CD8-positive, alpha-beta memory T cell (primary cell): ENCODE measurements at places on chromosomes 7 and 10.

- no peak for DNase-seq
These were observed 116.7 kb downstream of the CYP26A1 start for GRCh38 chr10:93190372-93190771.

- no peak for DNase-seq
These were observed 373.3 kb upstream of the IGFBP3 start for GRCh38 chr7:46294381-46294780.

DNA sequence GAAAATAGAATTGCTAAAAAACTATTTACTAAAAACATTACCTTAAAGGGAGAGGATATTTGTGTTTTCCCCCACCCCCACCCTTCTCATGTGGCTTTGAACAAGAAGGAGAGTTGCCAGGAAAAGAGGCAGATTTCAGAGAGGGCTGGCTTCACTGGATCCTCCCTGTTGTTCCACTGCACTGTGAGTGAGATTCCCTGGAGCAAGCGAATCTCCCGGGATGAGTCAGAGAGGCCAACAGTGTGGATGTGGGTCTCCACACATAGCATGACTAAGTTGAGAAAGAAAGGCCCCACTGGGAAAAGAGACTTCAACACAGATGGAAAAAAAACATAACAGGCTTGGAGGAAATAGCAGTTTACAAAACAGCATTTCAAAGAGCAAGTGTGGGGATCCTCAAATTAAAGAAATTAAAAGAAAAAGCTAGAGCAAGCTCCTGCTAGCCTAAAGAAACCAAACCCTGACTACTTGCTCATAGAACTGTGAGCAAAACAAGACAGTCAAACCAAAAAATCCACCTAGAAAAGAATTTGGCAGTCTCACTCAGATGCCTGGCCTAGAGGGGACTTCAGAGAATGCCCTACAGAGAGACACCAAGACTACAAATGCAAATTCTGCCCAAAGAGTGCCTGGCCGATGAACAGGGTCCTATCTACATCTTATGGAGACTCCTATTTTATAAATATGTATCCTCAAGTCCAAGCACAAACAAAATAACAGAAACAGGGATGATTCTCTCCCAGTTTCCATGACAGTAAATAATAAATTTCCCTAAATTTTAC, 3.4 kb downstream of the CAV1 start:
- DNase-seq = no peak

GRCh38 chr7:28069807-28070206, 110.8 kb downstream of the JAZF1 start:
- no peak for DNase-seq

GRCh38 chr10:129525401-129525801, 58.4 kb downstream of the MGMT start:
- no peak for DNase-seq

DNA sequence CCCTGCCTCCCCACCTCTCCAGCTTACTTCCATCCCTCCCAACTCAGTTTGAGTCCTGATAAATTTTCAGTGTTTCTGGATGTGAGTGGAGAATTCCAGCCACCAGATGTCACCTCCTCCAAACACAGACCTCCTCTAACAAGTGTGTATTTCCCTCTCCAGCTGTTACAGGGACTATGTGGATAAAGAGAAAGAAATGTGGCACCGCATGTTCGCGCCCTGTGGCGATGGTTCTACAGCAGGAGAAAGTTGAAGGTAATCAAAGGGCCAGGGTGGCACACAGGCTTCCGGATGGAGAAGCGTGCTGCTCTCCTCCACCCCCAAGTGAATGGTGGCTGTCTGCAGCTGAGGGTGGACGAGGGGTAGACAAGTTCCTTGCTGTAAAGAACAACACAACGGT, 14.7 kb downstream of the FKBP6 start:
- DNase-seq = no peak

GRCh38 chr10:49726593-49726992, 35.5 kb downstream of the OGDHL start:
- no peak for DNase-seq

DNA sequence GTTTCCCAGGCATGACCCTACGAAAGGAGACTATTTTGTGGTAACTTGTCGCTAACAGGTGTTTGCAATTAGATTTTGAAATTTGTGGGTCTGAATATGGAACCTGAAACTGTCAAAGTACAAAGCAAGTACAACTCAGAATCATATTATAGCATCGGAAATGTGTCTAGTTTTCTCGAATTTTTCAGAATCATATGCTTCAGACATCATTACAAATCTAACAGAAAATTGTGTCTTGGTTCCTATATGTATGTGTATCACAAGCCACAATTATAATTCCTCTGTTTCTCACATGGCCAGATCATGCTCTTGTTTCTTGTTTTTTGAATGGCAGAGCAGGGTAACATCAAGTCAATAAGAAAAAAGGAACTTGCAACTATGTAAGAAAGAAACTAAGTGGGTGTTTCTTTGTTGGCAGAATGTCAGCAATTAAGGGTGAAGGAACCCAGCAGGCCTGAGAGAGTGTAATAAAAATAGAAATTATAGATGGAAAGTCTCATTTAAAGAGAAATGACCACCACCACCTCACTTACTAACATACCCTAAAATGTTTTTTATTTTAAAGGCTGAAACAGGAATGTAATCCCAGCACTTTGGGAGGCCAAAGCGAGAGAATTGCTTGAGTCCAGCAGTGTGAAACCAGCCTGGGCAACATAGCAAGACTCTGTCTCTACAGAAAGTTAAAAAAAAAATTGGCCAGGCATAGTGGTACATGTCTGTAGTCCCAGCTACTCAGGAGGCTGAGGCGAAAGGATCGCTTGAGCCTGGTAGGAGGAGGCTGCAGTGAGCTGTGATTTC, 51.3 kb downstream of the PRTFDC1 start:
- no peak for DNase-seq

GRCh38 chr10:69639291-69640195, 9.5 kb downstream of the FAM241B start:
- peak; percentile 58 for DNase-seq

GRCh38 chr7:135380351-135380750, 129.6 kb downstream of the CNOT4 start:
- DNase-seq = no peak

- no peak for DNase-seq
These were observed 121.0 kb upstream of the FAM171A1 start for GRCh38 chr10:15491856-15492642.

- DNase-seq = no peak
These were observed 17.5 kb downstream of the ATP6V1F start for GRCh38 chr7:128879939-128880746.

GRCh38 chr10:95637140-95637539, 19.4 kb downstream of the ALDH18A1 start:
- no peak for DNase-seq

DNA sequence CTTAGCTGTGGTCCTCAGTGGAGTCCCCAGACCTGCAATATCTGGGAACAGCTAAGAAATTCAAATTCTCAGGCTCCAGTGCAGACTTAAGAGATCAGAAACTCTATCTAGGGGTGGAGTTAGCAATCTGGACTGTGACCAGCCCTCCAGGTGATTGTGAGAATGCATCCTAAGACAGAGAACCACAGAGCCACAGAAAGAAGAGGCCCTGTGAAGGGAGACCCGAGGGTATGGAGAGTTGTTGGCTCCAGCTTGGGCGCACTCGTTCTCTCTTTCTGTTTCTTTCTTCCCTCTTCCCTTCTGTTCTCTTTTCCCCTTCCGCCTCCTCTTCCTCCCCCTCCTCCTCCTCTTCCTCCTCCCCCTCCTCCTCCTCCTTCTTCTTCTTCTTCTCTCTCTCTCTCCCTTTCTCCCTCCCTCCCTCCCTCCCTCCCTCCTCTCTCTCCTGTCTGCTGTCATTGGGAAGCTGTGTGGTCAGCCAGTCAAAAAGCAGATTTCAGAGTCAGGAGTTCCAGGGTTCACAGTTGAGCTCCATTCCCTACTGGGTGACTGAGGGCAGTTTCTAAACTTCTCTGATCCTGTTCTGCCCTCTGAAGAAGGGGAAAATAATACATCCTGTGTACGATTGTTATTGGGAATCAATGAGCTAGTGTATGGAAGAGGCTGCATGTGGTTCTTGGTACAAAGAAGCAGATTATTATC, 62.1 kb upstream of the STEAP1B start:
- no peak for DNase-seq

- DNase-seq = no peak
These were observed 76.9 kb downstream of the NRP1 start for GRCh38 chr10:33257439-33258080.

DNA sequence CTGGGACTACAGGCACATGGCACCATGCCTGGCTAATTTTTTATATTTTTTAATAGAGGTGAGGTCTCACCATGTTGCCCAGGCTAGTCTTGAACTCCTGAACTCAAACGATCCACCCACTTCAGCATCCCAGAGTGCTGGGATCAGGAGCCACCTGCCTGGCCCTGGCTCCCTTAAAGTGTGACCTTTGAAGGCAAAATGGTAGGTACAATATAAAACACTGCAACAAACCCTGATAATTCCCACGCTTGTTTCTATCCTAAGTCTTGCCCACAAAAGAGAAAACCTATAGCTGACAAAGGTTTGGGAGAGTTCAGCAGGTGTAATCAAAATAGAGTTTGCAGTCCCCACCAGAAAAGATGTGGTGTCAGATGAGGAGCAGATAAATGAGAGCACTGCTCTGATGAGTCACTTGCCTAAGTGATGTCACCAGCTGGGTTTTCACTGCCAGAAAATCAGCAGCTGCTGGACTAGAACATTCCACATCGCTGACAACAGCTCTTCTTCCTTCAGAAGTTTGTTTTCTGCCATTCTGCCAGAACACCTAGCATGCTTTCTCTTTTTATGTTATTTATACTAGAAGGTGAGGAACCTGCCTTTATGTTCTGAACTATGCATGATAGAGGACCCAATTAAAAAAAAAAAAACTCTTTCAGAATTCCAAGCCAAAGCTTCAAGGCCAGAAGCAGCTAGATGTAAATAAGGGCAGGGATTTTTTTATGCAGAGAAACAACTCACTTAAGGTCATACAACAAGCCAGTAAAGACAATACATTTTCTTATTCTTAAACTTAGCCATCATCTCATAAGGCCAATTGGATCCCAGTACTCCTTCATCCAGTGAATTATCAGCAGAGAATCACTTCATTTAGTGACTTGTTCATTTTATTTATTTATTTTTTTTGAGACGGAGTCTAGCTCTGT, 18.0 kb downstream of the PURB start:
- DNase-seq = no peak

DNA sequence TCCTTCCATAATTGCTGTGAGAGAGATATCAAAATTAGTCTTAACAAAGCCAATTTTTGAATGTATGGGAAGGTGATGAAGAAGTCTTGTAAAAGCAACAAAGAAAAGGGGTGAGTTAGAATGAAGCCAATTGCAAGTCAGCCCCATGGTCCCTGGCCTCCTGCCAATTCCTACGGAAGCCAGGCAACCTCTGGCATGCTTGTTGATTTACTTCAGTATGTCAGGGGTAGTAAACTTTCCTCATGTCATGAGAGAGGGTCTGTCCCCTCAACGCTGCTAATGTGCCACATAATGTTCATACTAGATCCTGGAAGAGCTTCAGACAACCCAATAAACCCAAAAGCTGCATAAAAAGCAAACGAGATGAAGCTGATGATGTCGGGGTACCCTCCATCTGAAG, 159.1 kb upstream of the YAE1 start:
- no peak for DNase-seq

- DNase-seq = no peak
These were observed 18.5 kb downstream of the KIAA1549 start for GRCh38 chr7:138962561-138963270.

DNA sequence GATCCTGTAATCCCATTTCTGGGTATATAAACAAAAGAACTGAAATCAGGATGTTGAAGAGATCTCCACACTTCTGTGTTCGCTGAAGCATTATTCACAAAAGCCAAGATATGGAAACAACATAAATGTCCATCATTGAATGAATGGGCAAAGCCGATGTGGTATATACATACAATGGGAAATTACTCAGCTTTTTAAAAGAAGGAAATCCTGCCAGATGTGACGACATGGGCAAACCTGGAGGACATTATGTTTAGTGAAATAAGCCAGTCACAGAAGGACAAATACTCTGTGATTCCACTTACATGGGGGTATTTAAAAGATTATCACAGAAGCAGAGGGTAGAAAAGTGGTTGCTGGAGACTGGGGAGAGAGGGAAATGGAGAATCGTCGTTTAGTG, 23.9 kb upstream of the FAM107B start:
- no peak for DNase-seq

DNA sequence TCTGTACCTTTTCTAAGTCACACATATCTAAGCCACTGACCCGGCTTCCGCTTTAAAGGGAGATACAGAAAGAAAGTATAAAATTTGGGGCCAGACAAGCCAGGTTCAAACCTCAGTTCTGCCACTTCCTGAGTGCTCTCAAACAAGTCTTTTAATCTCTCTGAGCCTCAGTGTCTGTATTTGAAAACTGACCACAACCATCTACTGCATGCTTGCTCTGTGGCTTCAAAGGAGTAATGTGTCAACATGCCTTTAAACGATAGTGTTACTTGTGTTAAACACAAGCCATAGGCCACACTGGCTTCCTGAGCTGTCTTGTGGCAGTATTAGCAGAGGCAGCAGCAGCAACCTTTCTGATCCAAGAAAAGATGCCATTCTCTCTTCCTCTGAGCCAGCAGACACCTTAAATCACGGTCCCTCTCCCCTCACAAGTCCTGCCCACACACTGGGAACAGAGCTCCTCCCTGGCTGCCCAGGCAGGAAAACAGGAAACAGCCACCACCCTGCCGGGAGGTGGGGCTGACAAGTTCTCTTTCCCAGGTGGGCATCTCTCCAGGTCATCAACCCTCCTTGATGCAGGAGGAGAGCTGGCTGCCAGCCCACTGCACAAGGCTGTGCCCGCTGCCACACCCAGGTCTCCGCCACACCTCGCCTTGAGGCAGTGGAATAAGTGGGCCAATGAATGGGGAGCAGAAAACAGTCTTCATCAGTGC, 10.7 kb downstream of the HIP1 start:
- DNase-seq = peak; percentile 79

DNA sequence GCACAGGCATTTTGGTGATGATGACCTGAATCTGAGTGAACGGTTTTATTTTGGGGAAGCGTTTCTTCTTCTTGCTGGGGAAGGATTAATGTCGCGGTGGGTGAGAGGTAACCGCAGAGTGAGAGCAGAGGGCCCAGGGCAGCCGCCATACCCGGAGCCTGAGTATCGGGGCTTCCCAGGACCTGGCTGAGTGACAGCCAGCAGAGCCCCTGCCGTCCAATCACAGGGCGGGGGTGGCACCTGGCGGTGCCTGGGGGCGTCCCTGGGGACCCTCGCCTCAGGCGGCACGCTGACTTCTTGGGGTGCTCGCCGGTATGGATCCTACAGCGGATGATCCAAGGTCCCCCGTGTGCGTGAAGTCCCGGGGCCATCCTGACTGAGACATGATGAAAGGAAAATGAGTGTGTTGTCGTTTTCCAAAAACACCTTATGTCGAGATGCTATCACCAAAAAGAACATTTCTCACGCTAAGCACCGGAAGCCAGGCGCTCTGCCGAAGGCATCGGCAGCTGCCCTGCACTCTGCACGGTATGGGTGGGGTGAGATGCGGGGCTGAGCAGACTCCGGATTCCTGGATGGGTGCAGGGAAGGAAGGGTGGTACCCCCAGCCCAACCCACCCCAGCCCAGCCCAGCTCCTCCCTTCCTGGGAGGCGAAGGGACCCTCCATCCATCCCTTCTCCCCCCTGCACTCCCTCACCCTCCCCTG, 227.9 kb upstream of the SHH start:
- no peak for DNase-seq
